ENCODE measurements at places on chromosomes 13 and 19.

DNA sequence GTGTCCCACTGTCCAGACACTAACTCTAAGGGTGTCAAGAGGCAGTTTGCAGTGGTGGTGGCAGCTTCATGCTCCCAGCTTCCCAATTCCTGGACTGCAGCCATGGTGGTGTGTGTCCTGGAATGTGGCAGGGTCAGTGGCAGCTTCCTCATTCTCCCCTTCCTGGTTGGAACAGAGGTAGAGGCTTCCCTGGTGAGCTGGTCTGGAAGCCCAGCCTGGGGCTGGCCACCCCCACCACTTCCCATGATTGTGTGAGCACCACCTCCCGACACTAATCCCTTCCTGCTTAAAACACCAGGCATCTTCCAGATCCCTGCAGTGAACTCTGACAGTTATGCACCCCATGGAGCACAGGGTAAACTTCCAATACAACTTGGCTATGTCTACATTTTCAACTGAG lies 134.9 kb downstream of the RAP2A start:
- DNase-seq: no peak

DNA sequence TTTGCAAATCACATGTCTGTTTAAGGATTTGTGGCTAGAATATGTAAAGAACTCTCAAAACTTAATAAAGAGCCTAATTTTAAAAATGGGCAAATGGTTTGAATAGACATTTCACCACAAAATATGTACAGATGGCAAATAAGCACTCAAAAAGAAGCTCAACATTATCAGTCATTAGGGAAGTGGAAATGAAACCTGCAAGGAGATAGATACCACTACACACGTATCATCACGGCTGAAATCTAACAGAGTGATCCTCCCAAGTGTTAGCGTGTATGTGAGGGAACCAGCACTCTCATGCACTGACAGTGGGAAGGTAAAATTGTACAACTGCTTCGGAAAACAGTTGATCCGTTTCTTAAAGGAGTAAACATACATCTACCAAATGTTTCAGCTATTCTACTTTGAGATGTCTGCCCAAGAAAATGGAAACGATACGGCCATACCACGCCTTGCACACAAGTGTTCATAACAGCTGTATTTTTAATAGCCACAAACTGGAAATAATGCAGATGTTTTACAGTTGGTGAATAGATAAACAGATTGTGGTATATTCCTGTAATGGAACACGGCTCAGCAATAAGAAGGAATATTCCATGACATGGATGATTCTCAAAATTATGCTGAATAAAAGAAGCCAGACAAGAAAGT lies 14.5 kb downstream of the ARHGEF7 start:
- no peak for DNase-seq

DNA sequence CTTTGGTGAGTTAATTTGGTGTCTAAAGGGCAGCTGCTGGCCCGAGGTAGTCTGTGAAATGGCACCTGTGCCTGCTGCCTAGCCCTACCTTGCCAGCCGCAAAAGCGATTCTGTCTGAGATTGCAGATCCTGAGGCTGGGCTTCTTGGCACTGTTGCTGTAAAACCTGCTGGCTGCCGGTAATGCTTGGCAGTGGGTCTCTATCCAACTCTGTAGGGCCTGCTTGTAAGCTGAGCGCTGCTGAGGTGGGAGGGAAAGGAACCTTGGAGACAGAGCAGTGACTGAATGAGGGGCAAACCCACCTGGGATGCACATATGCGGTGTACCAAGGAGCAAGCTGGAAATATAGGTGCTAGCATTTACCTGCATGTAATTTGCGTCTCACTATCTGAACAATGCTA lies 11.7 kb downstream of the LCP1 start:
- no peak for DNase-seq

DNA sequence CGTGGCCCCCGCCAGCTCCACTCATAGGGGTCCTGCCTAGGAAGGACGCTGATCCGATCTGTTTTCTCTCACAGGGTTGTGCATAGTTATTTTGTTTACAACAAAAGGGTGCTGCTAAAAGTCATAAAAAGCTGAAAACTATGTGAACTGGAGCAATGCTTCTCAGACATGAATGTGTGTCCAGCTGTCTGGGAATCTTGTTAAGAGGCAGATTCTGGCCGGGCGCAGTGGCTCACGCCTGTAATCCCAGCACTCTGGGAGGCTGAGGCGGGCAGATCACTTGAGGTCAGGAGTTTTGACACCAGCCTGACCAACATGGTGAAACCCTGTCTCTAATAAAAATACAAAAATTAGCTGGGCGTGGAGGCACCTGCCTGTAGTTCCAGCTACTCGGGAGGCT lies 8.6 kb downstream of the LRRC4B start:
- DNase-seq: no peak

GRCh38 chr13:39485314-39485700 lies 117.7 kb downstream of the LHFPL6 start:
- DNase-seq: no peak

DNA sequence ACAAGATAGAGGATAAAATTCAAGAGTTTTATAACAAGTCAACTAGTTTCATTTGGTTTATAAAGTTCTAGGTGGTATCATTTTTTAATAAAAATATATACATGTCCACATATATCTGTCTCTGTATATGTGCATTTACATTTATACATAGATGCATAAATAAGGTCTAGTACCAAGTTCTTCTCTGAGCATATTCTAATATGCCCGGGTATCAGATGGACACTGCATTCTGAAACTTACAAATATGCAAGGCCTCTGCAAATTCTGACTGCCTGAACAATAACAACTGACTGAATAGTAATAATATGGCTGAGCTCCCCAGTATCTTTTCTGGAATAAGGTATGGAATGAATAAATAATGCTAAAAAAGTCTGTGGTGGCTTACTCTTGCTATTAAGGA lies 304.8 kb downstream of the KLF12 start:
- no peak for DNase-seq

DNA sequence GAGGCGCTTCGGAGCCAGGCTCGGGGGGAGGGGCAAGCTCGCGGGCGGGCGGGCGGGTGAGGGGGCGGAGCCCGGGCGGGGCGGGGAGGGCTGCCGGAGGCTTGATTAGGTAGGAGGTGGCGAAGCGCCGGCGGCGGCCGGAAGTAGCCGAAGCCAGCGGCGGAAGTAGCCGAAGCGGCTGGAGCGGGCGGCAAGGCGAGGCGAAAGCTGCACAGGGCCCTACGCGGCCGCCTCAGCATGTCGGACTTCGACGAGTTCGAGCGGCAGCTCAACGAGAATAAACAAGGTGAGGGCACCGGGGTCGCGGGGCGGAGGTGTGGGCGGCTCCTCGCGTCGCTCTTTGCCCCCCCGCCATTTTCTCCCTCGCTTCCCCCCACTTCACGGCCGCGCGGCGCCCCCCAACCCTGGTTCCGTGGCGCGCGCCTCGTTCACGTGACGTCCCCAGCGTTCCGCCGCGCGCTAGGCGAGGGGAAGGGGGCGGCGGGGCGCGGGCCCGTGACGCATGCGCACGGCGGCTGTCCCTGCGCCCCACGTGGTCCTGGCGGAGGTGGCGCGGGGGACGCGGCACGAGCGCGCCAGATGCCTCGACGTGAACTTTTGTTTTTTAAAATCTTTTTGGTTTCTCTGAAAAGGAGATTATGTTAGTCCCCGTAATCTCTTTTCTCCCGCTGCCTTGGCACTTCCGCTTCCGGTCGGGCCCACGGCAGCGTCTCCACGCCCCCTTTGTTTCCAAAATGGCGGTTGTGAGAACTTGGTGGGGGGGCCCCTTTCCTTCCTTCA lies at the start of gene U2AF2:
U2AF2 (plus strand) TSS at position 168 of the 780 bp plus-strand sequence; CDS start at position 238, 70 bp downstream.
- DNase-seq: peak; percentile 56

- no peak for DNase-seq
Observed at GRCh38 chr13:52652980-52653303, 306 bp downstream of the SUGT1 start.

DNA sequence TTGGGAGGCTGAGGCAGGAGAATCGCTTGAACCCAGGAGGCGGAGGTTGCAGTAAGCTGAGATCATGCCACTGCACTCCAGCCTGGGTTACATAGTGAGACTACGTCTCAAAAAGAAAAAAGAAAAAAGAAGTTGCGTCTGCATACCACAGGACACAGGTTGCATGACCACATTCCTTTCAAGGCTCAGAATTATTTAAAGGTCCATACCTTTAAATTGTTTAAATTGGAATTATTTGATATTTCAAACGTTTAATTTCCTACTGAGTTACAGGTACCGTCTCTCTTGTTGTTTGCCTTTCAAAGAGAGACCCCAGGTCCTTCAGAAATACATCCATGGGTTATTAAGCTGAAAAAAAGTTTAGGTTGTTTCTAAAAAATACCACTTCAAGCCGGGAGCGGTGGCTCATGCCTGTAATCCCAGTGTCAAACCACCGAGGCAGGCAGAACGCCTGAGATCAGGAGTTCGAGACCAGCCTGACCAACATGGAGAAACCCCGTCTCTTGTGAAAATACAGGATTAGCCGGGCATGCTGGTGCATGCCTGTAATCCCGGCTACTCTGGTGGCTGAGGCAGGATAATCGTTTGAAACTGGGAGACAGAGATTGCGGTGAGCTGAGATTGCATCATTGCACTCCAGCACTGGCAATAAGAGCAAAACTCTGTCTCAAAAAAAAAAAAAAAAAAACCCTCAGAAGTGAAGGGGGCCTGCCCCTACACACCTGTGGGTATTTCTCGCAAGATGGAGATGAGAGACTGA lies 18.6 kb downstream of the ZNF816 start:
- no peak for DNase-seq

GRCh38 chr19:2387367-2388288 lies 27.6 kb downstream of the TMPRSS9 start:
- no peak for DNase-seq

- DNase-seq: no peak
Observed at GRCh38 chr13:27016875-27017274, 154.7 kb downstream of the USP12 start.

DNA sequence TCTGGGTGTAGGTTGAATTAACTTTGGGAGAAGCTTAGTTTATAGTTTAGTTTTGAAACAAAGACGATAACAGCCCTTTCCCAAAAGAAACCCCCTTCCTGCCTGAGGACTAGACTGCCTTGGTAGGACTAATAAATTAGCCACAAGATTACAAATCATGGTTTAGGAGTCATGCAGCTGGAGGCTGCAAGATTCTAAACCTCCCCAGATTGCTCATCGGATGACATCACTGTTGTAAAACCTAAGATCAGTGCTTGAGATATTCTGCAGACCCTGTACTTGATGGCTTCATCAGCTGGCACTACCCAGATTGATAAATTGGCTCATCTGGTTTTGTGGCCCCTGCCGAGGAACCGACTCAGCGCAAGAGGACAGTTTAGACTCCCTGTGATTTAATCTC lies 35.9 kb upstream of the MPHOSPH8 start:
- DNase-seq: no peak

- no peak for DNase-seq
Observed at GRCh38 chr13:34942732-34943435, 814 bp downstream of the NBEA start.

DNA sequence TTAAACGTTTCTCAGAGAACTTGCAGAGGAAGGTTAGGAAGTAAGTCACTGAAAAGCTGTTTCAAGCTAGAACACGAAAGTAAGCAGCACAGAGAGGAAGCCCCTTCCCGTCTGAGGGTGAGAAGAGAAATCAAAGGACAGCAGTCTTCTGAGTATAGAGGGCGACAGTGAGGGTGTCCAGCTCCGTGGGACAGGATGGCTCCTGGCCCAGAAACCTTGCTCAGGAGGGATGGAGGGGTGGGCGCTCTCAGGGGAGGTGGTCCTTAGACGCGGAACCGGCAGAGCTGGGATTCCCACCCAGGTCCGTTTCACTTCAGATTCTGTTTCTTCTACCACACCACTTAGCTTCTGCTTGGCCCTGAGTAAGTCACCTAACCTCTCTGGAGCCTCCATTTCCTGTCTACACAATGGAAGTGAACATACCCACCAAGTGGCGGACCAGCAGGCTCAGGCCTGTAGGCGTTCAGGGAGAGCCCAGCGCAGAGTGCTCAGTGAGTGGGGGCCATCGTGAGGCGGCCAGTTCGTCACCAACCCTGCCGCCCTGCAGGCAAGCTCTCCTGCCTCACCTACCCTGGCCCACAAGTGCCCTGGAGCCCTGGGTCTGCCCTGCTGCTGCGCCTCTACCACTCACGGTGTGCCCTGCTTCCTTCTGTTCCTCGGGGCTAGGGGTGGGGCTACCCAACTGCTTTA lies 5.5 kb upstream of the RSPH6A start:
- DNase-seq: no peak

DNA sequence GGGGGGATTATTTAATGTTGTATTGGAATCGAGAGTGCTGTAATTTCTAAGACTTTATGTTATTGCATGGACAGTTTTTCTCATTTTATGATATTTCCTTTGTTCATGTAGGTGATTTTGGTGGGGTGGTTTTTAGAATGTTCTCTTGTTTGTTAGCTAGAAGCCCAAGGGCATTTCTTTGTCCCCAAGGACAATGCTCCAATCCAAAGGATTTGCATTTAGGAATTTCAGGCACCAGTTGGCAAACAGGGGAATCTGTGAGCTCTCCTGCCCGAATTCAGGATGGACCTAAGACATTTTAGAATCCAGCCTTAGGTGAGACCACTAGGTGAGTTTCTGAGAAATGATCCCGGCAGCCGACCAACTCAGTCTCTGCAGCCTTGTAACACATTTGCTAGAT lies 324.9 kb downstream of the KCNRG start:
- no peak for DNase-seq

DNA sequence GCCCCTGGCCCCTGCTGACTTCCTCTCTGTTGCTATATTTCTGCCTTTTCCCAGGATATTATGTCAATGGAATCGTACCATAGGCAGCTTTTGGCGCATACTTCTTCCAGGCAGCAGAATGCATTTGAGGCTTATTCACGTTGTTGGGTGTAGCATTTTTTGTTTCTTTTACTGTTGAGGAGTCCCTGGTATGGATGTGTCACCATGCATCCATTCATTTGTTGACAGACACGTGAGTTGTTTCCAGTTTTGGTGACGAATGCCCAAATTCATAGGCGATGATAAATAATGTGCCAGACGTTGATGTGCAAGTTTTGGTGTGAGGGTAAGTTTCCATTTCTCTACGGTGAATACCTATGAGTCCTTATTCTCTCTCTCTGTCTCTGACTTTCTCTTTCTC lies 5.0 kb downstream of the NFILZ start:
- no peak for DNase-seq

- DNase-seq: no peak
Observed at GRCh38 chr13:95138876-95139585, 162.2 kb downstream of the ABCC4 start.

DNA sequence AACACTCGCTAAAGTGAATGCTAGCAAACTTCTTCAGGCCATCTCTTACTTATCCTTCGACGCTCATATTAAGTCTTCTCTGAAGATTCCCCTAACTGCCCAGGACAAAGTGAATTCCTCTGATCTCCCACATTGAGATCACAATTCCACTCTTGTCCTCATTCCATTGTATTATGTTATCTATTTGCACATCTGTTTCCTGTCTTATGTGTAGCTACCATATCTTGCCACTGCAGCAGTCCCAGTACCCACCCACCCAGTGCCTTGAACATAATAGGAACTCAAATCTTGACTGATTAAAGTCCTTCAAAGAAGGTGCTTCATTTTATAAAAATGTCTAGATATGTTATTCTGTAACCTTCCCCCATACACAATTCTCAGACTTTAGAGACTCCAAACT lies 702.3 kb downstream of the DIAPH3 start:
- no peak for DNase-seq

GRCh38 chr19:39355253-39355652 lies 13.0 kb downstream of the SAMD4B start:
- no peak for DNase-seq
